ENCODE measurements at places on chromosomes 2 and 18.
A peak's percentile ranks its signal among the peaks of the same experiment; 100 is the strongest.

DNA sequence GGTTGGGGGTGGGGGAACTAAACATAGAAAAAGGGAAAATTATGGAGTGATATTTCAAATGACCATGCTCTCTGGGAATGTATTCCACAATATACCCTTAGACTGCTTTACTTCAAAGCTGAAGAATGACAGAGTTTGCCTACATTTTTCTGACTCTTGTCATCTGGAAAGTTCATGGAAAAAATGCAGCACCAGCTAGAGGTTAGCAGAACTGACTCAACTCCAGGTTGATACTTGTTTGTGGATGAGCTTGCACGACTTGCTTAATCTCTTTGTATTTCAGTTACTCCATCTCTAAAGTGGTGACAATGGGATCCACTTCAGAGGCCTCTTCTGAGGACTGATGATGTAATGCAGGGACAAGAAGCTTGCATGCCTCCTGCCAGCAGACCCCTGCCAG is 824.0 kb upstream of the ID2 start:
- DNase-seq: no peak

DNA sequence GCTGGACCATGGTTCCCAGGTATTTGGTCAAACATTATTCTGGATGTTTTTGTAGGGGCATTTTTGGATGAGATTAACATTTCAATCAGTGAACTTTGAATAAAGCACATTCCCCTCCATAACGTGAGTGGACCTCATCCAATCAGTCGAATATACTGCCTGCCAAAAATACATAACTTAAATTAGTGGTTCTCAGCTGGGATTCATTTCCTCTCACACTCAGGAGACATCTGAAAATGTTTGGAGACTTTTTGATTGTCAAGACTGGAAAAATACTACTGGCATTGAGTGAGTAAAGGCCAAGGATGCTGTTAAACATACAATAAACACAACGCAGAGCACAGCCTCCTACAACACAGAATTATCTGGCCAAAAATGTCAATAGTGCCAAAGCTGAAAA is 198.2 kb downstream of the MYO1B start:
- no peak for DNase-seq

DNA sequence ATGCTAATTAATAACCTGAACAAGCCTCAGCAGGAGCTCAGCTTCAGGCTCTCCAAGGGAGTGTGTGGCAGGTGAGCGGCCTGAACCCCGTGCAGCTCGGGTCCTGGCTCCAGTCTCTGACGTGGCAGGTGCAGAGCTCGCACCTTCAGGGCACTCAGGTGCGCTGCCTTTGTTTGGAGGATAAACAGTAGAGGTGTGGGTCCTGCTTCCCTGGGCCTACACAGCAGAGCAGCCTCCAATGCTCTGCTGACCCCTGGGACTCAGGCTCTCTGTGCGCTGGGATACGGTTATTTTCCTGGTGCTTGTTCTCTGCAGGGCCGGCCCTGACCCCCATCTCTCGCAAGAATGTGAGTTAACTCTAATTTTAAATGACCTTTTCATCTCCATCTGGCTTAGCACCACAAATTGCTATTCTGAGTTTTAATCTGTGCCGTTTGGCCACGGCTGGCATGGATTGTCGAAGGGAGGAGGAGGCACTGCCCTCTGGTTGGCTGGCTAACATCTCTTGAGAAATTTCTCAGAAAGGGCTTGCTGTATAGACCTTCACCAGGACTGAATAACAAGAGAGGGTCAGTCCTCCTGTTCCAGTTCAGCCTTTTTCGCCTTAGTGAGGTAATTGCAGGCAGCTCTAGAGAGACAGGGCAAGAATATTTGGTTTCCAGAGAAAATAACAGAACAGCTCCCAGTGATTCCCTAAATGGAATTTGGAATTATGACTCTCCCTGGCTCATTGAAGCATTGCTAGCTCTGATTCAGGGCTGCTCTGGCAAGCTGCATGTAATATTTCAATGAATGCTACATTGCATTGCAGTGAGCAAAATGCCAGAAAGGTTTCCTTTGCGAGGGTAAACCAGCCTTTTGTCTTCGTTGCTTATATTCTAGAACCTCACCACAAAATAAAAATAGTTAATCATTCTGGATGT is 161.8 kb downstream of the DCDC2C start:
- DNase-seq: no peak

- no peak for DNase-seq
These were observed 120.2 kb downstream of the MYO3B start for GRCh38 chr2:170298115-170298514.

DNA sequence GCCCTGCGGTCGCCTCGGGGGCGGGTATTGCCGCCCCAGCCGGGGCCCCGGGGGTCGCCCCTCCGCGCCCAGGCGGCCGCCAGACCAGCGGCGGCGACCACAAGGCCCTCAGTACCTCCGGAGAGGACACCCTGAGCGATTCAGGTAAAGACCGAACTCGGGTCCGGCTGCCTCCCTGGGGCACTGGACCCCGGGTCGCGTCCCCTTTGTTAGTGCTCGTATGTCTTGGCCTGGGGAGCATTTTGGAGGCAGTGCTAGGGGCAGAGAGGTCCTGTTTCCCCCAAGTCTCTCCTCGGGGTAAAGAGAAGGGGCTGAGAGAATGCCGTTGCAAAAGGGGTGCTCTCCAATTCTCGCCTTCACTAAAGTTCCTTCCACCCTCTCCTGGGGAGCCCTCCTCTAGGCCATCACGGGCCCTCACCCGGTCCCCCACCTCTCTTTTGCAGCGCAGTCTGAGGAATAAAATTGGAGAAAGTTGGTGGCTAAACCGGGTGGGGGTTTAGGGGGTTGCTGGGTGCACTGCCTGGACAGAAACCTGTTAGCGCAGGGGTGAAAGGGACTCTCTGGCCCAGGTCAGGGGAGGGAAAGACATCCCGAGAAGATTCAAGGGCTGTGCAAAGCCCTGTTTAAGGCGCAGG is 2.5 kb downstream of the MYCN start:
- no peak for DNase-seq

- peak; percentile 17 for DNase-seq
These were observed 56.1 kb downstream of the SLC35F5 start for GRCh38 chr2:113700186-113700841.

GRCh38 chr2:239192975-239193374 is 207.8 kb downstream of the HDAC4 start:
- no peak for DNase-seq

All from activated T-helper 9 cell treated with anti-CD3 and anti-CD28 coated beads, Interleukin-2, amount 50 U/mL, for 16 hours (primary cell).